A549 treated with ZK216348 at 1 μM for 4 hours (cell line): ENCODE measurements at places on chromosomes 6 and 20. TPM values are rescaled to one million over a fixed set of nuclear protein-coding genes. Genes with fewer than 3 reads are reported as not detected.

Gene PCK1
- total RNA-seq, result 0.04 to 0.13 TPM (median 0.05 TPM) in 3 of 5 replicates, not detected in the others

Gene TFAP2D
- not detected in 5 replicates for total RNA-seq

Gene EPPIN
- not detected in 5 replicates for total RNA-seq

Gene KCNK5
- 0.92 to 1.6 TPM (median 1.5 TPM) in 5 replicates for total RNA-seq

Gene STX11
- total RNA-seq, result 2.1 to 2.6 TPM (median 2.5 TPM) in 5 replicates

Gene PSORS1C1
- 3.7 to 5.9 TPM (median 4.5 TPM) in 5 replicates for total RNA-seq

Gene HDGFL1
- not detected in 5 replicates for total RNA-seq

Gene SLC16A10
- total RNA-seq, result 0.08 to 0.51 TPM (median 0.34 TPM) in 5 replicates

Gene TNFRSF6B
- total RNA-seq, result 0.33 to 1.4 TPM (median 0.86 TPM) in 5 replicates

Gene ZNF217
- total RNA-seq, result 13.6 to 24.8 TPM (median 23.1 TPM) in 5 replicates

Gene JPH2
- 2.7 to 4.2 TPM (median 2.9 TPM) in 5 replicates for total RNA-seq

Gene SEMG1
- total RNA-seq, result not detected in 5 replicates

Gene BPIFB1
- total RNA-seq, result 0.18 TPM in 1 of 5 replicates, not detected in the others

Gene ZNF512B
- total RNA-seq, result 7.3 to 14.2 TPM (median 13.0 TPM) in 5 replicates

Gene ISM1
- 0.12 to 0.39 TPM (median 0.20 TPM) in 5 replicates for total RNA-seq

Gene CABLES2
- total RNA-seq, result 4.0 to 6.1 TPM (median 5.5 TPM) in 5 replicates

Gene GRM1
- total RNA-seq, result 0.02 to 0.11 TPM in 2 of 5 replicates, not detected in the others

Gene HLA-DRA
- not detected in 5 replicates for total RNA-seq

Gene ZNF311
- total RNA-seq, result 0.14 to 0.42 TPM (median 0.23 TPM) in 4 of 5 replicates, not detected in the other
